Panc1 (cell line): ENCODE measurements at places on chromosomes 3 and 15. TPM values are rescaled to one million over a fixed set of nuclear protein-coding genes. Genes with fewer than 3 reads are reported as not detected.

DNA sequence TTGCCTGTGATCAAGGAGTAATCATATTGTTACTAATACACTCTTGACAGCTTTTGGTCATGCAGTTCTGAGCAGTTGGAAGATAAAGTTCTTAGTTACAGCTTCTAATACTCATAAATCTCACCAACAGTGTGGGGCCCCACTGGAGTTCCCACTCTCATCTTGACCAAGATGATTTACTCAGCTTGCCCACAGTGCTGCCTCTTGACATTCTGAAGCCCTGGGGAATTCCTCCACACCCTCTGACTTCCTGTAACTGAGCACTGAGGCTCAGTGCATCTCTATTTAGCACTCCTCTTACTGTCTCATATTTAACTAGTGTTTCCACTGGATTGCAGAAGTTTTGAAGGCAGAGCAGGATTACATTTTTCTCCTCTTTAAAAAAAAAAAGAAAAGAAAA lies 1.9 kb upstream of the ARL6IP5 start:
- no peaks in the 10 kb centered on the region for H3K27me3 ChIP-seq
- H3K4me3 ChIP-seq, result no peak overlapping the region
- H3K36me3 ChIP-seq, result peaks cover 6% of the 10 kb centered on the region
- peaks cover 43% of the 10 kb centered on the region for H3K4me1 ChIP-seq
- peak overlapping the region; percentile 63 for H3K27ac ChIP-seq
- DNase-seq, result no peak

- no peak for DNase-seq
- H3K27me3 ChIP-seq, result no peaks in the 10 kb centered on the region
- H3K4me1 ChIP-seq, result no peaks in the 10 kb centered on the region
- H3K36me3 ChIP-seq, result no peaks in the 10 kb centered on the region
These were observed 169.6 kb upstream of the DCBLD2 start for GRCh38 chr3:99071096-99071495.

DNA sequence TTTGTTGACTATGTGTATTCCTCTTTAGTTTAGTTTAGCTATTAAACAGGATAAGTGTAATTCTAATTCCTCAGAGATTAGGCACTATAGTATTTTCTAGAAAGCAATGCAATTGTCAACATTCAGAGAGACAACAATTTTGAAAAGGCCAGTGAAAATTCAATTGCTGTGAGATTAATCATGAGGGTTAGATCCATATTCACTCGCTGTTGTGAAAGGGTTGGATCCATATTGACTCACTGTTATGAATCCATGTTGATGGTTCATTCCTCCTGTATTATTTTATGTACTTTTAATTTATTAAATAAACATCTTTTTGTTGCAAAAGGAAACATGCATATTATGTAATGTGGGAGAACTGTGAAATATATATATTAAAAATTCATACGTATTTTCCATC lies 641 bp downstream of the TRAT1 start:
- H3K36me3 ChIP-seq, result no peaks in the 10 kb centered on the region
- H3K27me3 ChIP-seq, result no peaks in the 10 kb centered on the region
- no peak overlapping the region for H3K4me3 ChIP-seq
- H3K27ac ChIP-seq, result no peak overlapping the region

DNA sequence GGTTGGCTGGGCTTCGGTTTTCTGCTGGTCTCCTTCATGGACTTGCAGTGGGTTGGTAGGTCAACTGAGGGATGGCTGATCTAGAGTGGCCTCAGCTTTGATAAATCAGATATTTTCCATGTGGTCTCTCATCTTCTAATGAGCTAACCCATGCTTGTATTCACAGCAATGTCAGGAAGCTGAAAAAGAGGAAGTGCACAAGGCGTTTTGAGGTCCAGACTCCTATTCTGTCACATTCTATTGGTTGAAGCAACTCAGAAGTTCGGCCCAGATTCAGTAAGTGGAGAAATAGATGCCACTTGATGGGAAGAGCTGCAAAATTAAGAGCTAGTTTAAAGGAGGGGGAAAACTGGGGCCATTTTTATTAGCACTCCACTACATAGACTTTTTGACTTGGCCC lies 361.2 kb downstream of the DIPK2A start:
- no peak for DNase-seq
- H3K27me3 ChIP-seq, result no peaks in the 10 kb centered on the region
- H3K4me3 ChIP-seq, result no peak overlapping the region
- H3K4me1 ChIP-seq, result no peaks in the 10 kb centered on the region
- H3K36me3 ChIP-seq, result no peaks in the 10 kb centered on the region

DNA sequence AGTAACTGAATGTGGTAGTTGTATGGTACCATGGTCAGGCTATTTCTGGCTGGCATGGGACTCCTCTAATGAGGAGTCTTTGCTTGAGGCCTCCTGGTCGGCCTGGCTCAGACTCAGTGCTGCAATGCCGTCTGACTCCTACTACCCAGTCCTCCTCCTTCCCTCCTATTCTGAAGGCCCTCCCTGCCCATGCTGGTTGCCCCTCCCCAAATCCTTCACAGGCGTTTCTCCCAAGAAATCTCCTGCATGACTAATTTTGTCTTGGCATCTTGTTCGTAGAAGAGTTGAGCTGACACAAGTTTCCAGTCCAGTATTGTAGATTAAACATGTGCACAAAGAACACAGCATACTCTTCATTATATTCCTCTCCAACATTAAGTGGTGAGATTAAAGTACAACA lies 115.5 kb downstream of the NFKBIZ start:
- DNase-seq, result no peak
- H3K4me1 ChIP-seq, result no peaks in the 10 kb centered on the region
- no peak overlapping the region for H3K27ac ChIP-seq
- no peaks in the 10 kb centered on the region for H3K27me3 ChIP-seq

- DNase-seq, result no peak
- H3K27me3 ChIP-seq, result no peaks in the 10 kb centered on the region
- H3K36me3 ChIP-seq, result no peaks in the 10 kb centered on the region
- no peak overlapping the region for H3K27ac ChIP-seq
- H3K4me1 ChIP-seq, result no peaks in the 10 kb centered on the region
These were observed 1.8 kb downstream of the CELSR3 start for GRCh38 chr3:48660800-48661400.

DNA sequence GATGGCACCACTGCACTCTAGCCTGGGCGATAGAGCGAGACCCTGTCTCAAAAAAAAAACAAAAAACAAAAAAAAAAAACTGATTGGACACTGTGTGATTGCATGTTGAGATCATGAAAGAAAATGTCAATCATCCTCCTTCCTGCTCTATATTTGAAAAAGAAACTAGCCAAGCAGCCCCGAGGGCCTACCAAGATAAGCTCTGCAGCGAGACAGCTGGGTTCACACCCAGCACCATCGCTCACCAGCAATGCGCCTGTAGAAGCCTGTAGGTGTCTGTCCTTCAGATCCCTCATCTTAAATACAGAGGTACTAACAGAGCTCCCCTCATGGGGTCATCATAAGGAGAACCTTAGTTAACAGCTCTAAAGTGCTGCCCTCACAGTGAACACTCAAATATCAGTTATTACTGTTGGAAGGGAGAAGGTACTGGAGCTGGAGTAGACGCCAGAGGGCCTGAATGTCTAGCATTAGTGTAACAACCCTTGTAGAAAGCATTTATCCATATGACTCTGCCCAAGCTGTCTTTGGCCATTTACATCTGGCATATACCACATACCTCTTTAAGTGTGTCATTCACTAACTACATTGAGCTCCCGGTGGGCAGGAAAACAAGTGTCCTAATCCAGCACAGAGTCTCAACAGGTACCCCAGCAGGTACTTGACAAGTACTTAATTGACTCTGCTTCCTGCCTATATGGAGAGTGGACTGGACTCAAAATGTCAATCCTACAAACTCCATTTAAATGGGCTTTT lies 22.9 kb downstream of the MYLK start:
- no peaks in the 10 kb centered on the region for H3K27me3 ChIP-seq
- H3K27ac ChIP-seq, result no peak overlapping the region
- no peaks in the 10 kb centered on the region for H3K4me1 ChIP-seq
- H3K4me3 ChIP-seq, result no peak overlapping the region

DNA sequence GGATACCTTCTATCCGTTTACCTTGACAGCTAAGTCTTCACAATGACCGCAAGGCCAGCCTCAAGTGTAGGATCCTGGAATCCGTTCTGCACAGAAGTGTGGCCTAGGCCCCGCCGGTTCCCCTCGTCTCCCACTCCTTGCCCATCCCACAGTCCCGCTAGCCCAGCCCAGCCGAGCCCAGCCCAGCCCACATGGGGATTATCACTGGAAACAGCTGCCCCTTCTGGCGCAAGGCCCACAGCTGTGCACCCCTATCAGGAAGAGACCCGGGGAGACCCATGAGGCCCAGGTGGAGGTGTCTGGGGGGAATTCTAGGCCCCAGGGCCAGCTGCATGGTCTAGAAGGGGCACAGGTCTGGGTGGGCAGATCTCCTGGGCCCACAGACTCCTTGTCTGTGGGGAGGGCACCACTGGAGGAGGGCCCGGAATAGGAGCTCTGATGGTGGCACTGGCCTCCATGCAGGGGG lies 27.9 kb upstream of the KLF13 start:
- peak overlapping the region; percentile 42 for H3K27ac ChIP-seq
- H3K4me3 ChIP-seq, result no peak overlapping the region
- DNase-seq, result no peak
- no peaks in the 10 kb centered on the region for H3K36me3 ChIP-seq

GRCh38 chr3:130692455-130692854 lies 54.2 kb downstream of the PIK3R4 start:
- DNase-seq, result no peak
- H3K4me3 ChIP-seq, result no peak overlapping the region
- no peaks in the 10 kb centered on the region for H3K27me3 ChIP-seq
- H3K4me1 ChIP-seq, result no peaks in the 10 kb centered on the region

DNA sequence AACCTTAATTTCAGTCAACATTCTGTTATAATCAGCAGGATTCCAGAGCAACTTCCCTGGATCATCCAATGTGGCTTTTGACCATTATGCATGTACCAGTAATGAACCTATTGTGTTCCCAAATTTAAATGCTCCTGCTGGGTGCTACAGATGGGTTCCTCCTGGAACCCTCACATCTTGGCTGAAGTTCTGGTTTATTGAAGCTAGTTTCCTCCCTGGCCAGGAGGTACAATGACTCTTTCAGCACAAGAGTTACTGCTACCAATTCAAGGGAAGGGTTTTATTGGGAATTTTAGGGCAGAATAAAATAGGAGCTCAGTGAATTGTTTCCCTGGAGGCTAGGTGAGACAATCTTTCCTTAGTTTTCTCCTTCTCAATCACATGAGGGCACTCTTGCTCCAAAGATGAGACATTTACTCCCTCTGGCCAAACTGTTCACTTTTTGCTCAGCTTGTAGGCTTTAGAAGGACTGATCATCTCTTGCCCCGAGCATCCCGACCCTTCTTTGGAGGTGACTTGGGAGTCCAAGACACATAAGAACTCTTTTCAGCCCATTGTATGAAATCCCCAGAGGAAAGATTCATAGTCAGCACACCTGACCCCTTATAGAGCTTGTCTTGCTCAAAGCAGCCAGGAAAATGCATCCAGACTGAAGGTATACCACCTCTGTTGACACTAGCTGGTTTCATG lies 8.8 kb upstream of the NPHP3 start:
- H3K36me3 ChIP-seq, result no peaks in the 10 kb centered on the region
- H3K4me1 ChIP-seq, result peaks cover 5% of the 10 kb centered on the region; the same call in 1 of the 2 replicates
- peaks cover 9% of the 10 kb centered on the region; the same call in 1 of the 2 replicates for H3K27me3 ChIP-seq
- no peak for DNase-seq

DNA sequence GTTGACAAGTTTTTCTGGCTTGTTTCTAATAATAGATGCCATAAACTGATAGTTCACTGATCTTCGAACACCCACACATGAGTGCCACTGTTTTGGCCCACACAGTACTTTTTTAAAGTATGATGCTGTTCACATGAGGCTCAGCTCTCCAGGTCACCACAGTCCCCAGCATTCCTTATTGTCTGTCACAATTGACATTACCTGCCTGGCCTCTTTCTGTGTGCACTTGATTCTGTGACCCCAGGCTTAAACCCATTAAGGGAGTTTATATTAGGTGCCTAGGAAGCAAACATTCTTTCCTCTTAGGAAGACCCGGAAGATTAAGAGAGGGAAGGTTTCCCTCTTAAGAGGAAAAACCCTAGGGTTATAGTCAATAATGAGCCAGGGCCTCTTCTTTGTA lies 24.2 kb upstream of the LRRFIP2 start:
- no peaks in the 10 kb centered on the region for H3K27me3 ChIP-seq
- H3K4me3 ChIP-seq, result no peak overlapping the region
- DNase-seq, result no peak
- no peak overlapping the region for H3K27ac ChIP-seq

GRCh38 chr3:53168175-53168923 lies 7.3 kb downstream of the PRKCD start:
- no peak overlapping the region for H3K4me3 ChIP-seq
- H3K27ac ChIP-seq, result no peak overlapping the region
- no peak for DNase-seq
- peaks cover 4% of the 10 kb centered on the region for H3K4me1 ChIP-seq

DNA sequence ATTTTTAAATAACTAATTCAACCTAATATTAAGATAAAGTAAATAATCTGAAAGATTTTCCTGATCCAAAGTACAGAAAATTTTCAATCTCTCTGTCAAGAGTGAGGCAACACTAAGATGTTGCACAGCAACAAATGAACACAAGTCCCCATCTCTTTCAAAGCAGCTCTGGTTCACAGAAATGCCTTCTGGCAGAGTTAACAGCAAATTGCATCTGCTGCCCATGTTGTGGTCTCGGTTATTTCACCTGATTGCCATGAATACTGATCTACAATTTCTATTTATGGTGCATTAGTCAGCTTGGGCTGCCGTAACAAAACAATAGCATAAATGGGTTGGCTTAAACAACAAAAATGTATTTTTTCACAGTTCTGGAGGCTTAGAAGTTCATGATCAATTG lies 167.3 kb downstream of the BCHE start:
- no peak overlapping the region for H3K4me3 ChIP-seq
- H3K27me3 ChIP-seq, result no peaks in the 10 kb centered on the region
- no peak for DNase-seq
- no peaks in the 10 kb centered on the region for H3K4me1 ChIP-seq
- no peak overlapping the region for H3K27ac ChIP-seq

DNA sequence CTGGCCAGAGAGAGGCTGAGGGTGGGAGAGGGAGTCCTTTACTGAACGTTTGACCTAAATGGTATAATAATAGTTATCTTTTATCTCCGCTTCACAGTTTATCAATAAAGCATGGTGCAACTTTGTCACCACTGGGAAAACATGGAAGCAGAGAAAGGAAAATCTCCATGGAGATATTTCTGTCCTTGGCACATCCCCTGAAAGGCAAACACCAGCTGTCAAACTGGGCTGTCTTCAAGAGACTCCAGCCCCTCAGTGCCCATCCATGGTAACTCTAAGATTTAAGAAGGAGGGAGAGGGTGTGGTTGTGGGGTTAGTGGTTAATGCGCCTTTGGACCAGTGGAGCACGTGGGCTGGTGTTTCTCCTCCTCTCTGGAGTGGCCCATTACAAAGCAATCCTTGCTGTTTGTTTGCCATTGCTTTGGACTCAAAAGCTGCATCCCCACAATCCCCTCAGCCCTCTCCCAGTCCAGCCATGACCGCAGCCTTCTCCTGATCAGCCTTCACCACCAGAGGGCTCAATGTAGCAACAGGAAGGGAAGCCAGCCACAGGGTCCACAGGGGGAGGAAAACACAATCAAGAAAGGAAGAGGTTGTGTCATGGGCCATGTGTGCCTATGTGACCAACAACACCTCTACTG lies 38.2 kb upstream of the FAM174B start:
- H3K4me1 ChIP-seq, result peaks cover 5% of the 10 kb centered on the region; the same call in 1 of the 2 replicates
- H3K27ac ChIP-seq, result no peak overlapping the region
- H3K36me3 ChIP-seq, result no peaks in the 10 kb centered on the region
- DNase-seq, result no peak

The AMIGO3 gene
- total RNA-seq, result 0.72 TPM

The GOLGA8J gene
- total RNA-seq, result 0.44 TPM

The CNTN6 gene
- total RNA-seq, result not detected

The FBN1 gene
- 0.46 TPM for total RNA-seq

The UACA gene
- total RNA-seq, result 303 TPM

The SLC12A8 gene
- 7.0 TPM for total RNA-seq

The LRRK1 gene
- total RNA-seq, result 88.0 TPM

The SORD gene
- total RNA-seq, result 34.0 TPM

The SLC12A1 gene
- total RNA-seq, result not detected

The RAB6B gene
- total RNA-seq, result 49.2 TPM
